ENCODE measurements at places on chromosomes 16 and 17.

DNA sequence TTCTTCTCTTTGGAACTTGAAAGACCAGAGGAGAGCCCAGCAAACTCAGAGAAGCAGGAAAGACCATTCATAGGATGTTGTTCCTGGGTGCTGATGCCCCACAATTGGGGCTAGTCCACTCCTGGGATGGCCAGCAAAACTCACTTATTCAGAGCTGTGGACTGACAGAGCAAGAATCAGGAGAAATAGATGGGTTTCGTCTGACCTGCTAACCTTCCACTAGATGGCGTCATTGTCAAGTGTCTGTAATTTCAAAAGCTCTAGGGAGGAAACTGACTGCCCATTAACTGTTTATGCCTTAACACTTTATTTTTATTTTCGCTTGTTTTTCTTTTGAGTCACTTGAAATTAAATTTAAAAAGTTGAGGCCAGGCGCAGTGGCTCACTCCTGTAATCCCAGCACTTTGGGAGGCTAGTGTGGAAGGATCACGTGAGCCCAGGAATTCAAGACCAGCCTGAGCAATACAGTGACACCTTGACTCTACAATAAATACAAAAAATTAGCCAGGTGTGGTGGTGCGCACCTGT is 28.7 kb upstream of the MILR1 start:
- DNase-seq, result peak; percentile 75

DNA sequence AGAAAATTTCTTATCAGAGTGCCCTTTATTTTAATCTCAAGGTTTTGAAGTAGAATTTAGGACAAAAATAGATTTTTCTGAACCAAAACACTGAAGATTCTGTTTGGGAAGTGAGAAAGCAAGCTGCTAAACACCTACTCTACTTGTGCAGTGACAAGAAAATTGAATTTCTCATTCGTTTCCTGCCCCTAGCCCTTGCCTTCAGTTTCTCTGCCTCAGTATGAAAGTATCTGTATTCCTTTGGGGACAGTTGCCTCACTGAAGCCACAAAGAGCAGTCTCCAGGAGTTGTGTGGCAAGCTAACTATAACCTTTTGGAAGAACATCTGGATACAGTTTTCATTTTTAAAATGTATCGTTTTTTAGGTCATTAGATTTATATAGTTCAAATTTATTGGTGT is 19.7 kb downstream of the MOSMO start:
- no peak for DNase-seq

DNA sequence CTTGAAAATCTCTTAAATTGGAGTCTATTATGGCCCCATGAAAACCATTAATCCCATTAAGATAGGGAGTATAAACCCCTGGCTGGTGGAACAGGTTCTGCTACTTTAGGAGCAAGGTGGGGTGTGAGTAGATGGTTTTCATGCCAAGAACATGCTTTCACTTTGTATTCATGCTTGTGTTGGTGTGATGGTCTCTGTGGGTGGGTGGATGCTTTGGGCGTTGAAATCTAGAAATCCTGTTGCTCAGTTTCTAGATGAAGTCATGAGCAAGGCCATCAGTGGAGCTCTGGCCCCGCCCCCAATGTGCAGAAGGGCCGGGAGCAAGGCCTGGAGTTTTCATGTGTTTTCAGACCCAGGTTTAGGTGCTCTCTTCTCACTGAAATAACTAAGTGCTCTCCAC is 20.1 kb downstream of the PLD6 start:
- DNase-seq, result peak; percentile 80

DNA sequence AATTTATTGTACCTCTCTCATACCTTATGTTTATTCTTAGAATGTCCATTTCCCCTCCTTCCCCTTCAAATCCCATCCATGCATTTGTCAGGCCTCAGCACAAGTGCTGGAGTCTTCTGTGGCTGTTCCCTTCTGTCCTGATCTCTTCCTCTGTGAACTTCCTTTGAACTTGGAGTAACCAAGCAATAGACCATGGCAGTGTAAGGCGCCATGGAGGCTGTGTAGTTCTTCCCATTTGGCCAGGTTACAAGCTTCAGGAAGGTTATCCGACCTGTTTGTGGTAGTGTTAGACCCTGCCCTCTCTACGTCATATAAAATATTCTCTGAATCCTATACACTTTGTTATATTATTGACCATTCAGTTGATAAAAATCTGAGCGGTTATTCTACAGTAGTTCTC is 28.6 kb downstream of the MAP2K6 start:
- no peak for DNase-seq

- peak; percentile 77 for DNase-seq
These were observed at the start of gene SEC14L1 for GRCh38 chr17:77140878-77141767. Gene SEC14L1, plus strand, starts transcription at chr17:77140969. Its CDS starts 2,628 bp downstream, at chr17:77143597.

DNA sequence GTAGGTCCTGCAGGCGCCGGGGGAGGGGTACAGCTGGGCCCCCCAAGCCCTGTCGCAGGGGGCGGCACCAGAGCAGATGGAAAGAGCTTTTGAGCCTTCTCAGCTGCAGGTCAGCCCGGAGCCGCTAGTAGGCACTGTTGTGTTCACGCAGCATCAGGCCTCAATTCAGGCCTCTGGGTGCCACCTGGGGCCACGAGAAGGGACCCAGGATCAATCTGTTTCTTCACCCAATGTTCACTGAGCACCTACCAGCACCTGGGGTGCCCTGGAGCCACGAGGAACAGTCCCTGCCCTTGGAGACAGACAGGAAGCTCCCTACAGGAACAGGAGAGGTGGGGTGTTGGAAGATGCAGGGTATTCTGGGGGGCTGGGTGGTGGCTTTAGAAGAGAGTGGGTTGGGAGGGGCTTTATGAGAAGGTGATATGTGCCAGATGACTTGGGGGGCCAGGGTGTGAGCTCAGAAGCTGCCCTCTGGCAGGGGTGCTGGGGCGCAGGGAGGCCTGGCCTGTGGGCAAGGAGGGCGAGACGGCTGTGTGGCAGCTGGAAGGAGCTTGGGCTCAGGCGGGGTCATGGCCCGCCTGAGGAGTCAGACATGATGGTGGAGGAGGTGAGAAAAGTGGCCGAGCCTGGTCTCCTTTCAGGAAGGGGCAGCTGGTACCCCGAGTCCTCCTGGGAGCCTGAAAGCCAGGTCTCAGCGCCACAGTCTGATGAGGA is 121.9 kb upstream of the GSE1 start:
- peak; percentile 79 for DNase-seq

DNA sequence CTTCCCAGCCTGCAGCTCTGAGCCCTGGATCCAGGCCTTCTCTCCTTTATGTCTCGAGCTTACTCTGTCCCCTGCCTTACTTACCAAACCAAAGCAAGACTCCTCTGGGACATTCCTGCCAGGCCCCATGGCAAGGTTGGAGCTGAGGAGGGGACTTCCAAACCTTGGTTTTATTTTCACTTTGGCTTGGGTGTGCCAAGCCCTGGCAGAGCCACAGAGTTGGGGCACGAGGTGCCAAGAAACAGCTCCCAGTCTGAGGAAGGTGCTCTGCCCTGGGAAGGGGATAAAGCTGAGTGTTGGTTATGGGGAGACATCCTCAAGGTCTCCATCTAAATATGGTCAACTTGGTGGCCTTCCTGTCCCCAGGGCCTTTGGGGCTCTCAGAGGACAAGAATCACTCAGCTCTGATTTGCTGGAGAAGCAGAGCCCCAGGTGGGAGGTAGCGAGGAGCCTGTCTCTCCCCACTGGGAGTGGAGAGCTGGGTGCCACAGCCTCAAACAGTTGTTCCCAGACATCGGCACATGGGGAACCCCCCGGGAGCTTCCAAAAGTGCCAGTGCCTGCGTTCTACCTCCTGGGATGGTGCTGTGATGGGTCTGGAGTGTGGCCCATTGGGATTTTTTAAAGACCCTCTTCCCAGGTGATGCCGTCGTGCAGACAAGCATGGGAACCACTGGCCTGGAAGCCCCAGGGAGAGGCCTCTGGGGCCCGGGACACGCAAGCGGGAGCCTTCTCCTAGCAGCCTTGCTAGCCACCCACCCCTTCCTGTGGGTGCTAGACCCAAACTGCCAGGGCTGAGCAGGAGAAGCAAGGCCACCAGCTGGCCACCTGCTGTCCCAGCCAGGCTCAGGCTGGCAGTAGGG is 10.3 kb downstream of the NLRC5 start:
- no peak for DNase-seq

DNA sequence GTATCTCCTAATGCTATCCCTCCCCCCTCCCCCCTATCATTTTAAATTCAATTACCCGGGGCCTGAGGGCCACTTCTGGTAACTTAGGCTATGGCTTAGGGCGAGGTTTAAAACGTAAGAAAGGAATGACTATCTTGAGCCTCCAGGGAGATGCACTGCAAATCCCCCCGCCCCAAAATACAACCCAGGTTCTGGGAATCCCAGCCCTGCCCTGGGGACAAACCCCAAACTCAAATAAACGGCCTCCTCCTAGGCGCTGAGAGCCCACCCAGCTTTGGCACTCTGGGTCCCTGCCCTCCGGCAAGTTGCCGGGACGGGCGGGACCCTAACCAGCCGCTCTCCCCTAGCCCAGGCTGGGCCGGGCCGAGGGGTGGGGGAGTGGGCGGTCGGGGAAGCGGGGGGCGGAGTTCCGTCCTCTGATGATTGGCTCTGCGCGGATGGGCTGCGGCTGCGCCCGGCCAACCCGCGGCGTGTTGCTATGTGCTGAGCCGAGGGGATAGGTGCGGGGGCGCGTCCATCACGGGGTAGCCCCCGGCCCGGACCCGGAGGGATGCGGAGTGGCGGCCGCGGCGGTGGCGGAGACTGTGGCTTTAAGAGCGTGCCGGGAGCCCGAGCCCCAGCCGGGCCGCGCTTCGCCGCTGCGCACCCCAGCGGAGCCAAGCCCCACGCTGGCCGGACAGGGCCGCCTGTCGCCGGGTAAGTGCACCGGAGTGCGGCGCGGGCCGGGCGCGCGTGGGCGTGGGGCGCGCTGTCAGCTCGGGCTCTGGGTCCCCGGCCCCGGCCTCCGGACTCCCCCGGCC is at the start of gene YPEL2:
TSS of gene YPEL2 (plus strand) at position 527 of the 800 bp plus-strand sequence. CDS start 21,755 bp downstream, outside the sequence.
- peak; percentile 92 for DNase-seq

GRCh38 chr17:57666946-57667345 is 78.2 kb downstream of the CCDC182 start:
- DNase-seq, result no peak

- no peak for DNase-seq
These were observed 14.0 kb downstream of the LDHD start for GRCh38 chr16:75102595-75102994.

GRCh38 chr16:57382535-57383275 is 10.4 kb downstream of the CX3CL1 start:
- DNase-seq, result no peak

DNA sequence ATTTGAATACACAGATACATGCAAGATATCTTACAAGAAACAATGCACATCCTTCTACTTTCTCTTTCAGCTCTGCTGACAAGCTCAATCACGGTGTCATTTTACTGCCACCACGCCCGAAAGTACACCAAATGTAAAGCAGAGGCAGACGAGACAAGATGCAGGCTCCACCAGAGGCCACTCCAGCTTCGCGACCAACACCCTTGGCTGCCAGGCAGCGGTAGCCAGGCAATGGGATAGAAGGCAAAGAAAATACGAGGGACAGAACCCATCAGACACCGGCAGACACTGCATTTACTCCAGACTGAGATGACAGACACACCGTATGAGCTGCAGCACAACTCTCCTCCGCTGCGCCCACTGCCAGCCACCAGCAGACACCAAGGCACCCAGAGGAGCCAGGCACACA is 41.0 kb downstream of the USP22 start:
- no peak for DNase-seq

DNA sequence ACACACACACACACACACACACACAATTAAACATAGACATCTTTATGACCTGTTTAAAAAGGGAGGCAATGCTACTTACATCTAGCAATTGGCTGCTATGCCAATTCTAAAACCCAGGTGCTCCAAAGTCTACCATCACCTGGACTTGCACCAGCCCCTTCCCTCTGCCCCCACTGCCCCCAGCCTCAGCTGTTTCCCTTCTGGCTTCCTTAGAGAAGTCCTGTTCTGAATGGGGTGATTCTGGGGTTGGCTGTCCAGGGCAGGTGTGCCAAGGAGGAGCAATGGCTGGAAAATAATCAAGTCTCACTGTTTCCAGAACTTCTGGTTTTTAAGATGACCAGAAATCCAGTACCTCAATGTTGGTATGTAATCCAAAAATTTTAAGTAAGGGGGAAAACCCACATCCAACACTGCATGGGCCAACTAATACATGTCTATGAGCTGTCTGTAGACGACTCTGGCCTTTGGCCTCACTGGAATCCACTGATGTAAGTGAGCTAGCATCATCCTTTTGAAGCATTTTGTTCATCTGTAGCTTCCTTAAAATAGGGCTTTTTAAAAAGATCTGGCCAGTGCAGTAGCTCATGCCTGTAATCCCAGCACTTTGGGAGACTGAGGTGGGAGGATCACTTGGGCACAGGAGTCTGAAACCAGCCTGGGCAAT is 2.1 kb downstream of the IFT20 start:
- no peak for DNase-seq

GRCh38 chr17:31820691-31821435 is 38.2 kb downstream of the COPRS start:
- no peak for DNase-seq

DNA sequence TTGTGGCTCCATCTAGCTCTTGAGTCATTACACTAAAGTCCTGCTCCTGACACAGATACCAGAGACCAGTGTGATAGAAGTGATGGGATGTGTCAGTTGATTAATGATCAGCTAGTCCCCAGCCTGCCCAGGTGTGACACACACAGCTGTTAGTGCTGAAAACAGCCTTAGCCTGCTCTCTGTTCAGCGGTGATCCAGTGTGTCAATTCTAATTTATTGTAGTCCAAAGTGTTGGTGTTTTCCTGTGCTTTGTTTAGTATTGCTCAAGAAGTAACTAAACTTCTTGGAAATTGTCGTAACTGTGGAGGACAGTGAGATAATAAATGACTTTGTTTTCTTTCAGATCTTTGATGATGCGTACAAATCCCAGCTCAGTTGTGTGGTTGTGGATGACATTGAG is 92.3 kb downstream of the WNT3 start:
- DNase-seq, result no peak

DNA sequence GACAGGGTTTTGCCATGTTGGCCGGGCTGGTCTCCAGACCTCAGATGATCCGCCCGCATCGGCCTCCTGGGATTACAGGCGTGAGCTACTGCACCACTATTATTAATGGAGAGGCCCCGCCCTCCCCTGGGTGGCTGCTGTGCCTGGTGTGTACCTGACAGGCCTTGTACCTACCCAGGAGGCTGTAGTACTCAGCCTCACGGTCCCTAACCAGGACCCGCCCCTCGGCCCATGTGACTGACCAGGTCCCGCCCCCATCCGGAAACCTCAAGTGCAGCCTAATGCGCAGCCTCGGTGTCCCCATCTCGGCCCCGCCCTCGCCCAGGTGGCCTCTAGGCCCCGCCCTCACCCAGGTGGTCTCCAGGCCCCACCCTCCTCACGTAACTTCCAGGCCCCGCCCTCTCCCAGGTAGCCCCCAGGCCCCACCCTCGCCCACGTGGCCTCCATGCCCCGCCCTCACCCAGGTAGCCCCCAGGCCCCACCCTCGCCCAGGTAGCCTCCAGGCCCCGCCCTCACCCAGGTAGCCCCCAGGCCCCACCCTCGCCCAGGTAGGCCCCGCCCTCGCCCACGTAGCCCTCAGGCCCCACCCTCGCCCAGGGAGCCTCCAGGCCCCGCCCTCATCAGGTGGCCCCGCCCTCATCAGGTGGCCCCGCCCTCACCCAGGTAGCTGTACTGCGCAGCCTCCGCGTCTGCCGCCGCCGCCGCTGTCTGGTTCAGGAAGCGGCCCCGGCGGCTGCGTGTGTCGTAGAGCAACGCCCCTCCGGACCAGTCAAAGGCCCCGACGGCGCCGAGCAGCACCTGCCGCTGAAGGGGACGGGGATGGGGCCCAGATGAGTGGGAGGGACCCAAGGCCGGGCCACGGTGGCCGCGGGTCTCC is 31.0 kb downstream of the HASPIN start:
- peak; percentile 84 for DNase-seq

- no peak for DNase-seq
These were observed 498.6 kb downstream of the GRIN2A start for GRCh38 chr16:9683677-9684076.

GRCh38 chr17:50107790-50108414 is 12.8 kb downstream of the PDK2 start:
- DNase-seq, result no peak

GRCh38 chr17:55116440-55116914 is 147.9 kb downstream of the STXBP4 start:
- no peak for DNase-seq

All from activated CD8-positive, alpha-beta memory T cell treated with anti-CD3 and anti-CD28 coated beads for 24 hours (primary cell).